ENCODE measurements at places on chromosomes 16 and 17.
A peak's percentile ranks its signal among the peaks of the same experiment; 100 is the strongest.

GRCh38 chr16:22763437-22764080, 50.4 kb upstream of the HS3ST2 start:
- no peak for DNase-seq

DNA sequence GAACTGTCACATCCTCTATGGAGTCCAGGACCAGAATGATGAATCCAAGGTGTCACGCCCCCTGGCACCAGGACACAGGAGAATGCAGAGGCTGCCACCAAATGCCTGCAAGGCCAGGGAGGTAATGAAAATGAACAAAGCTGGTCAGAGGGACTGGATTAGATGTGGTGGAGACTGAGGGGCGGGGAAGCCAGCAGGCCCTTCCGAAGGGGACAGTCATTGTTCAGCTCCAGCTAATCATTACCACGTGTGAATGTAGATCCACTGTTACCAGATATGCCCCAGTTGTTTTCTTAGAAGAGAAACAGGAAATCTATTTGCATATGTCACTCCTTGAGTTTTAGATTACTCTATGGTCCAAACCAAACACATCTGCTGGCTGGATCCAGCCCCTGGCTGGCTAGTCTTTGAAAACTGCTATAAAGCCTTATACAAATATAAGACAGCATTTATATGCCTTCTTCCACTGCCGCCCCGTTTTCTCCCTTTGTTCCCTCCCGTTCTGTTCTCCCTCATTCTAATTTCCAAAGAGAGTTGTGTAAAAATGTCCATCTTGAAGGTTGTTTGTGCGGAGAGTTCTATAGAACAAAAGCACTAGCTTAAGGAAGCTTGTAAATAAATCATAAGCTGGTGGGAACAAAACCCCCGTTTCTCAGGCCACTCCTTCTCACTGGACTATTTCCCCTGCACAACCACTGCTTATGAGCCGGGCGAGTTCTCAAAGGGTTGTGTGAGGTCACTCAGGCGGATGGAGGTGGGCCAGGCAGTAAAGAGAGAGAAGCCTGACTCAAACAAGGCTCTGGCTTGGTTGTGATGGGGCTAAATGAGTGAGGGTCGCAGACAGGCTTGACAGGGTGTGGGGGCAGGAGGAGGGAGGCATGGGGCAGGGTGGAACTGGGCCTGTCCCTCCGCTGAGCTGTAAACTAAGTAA, 14.2 kb downstream of the CRYM start:
- DNase-seq = no peak

DNA sequence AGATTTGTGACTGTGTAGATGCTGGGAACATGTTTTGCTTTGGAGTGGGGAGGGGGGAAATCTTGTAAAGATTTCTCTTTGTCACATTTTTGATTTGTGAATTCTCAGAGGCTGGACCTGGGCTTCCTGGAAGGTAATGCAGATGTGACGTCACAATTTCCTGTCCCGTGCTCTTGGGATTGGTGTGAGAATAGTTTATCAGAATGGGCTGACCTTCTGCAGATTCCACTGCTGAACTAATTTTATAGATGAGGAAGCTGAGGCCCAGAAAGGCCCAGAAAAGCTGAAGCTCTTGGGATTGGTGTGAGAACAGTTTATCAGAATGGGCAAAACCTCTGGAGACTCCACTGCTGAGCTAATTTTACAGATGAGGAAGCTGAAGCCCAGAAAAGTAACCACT, 34.0 kb downstream of the HS3ST3B1 start:
- no peak for DNase-seq

- no peak for DNase-seq
Measured at GRCh38 chr17:67427424-67427823, 50.3 kb downstream of the PITPNC1 start.

DNA sequence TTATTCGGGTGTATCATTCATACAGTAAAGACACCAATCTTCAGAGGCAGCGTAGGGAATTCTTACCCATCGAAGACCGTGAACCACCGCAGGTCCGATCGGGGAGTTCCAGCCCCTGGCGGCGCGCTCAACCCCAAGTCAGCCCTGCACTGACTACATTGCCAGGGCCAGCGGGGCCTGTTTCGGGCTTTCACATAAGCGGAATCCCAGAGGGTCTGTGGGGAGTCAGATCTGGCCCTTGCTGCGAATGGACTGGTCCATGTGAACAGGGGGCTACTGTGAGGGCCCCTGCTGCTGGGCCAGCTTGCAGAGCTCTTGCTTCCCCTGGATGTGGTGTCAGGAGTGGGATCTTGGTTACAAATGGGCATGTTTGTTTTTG, 7.6 kb downstream of the PDE6G start:
- no peak for DNase-seq

DNA sequence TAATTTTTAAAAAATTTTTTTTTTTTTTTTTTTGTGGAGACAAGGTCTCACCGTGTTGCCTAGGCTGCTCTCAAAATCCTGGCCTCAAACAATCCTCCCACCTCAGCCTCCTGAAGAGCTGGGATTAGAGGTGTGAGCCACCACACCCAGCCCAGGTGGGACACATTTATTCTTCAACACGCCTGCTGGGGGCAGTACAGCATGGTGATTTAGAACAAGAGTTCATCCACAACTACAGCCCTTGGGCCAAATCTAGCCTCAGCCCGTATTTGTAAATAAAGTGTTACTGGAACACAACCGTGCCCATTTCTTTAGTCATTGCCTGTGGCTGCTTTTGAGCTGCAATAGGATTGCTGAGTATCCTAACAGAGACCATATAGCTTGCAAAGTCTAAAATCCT, 92.8 kb downstream of the KATNIP start:
- no peak for DNase-seq

DNA sequence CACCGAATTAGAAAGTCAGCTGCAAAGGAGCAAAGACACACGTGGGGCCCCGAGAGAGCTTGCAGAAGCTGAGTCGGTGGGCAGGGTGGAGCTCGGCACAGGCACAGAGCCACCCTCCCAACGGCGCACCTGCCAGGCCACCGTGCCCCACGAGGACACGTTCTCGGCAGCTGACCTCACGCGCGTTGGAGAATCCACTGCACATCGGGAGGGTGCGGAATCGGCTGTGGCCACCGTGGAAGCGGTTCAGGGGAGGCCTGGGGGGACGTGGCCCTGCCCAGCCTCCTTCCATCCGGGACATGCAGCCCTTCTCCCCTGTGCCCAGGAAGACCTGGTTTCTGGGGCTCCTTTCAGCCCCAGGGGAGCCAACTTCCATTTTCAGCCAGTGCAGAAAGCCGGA, 20.9 kb upstream of the ZFPM1 start:
- no peak for DNase-seq

GRCh38 chr17:3213587-3213986, 6.1 kb downstream of the OR1A1 start:
- DNase-seq = no peak

GRCh38 chr16:8943966-8944759, 19.5 kb downstream of the USP7 start:
- no peak for DNase-seq

DNA sequence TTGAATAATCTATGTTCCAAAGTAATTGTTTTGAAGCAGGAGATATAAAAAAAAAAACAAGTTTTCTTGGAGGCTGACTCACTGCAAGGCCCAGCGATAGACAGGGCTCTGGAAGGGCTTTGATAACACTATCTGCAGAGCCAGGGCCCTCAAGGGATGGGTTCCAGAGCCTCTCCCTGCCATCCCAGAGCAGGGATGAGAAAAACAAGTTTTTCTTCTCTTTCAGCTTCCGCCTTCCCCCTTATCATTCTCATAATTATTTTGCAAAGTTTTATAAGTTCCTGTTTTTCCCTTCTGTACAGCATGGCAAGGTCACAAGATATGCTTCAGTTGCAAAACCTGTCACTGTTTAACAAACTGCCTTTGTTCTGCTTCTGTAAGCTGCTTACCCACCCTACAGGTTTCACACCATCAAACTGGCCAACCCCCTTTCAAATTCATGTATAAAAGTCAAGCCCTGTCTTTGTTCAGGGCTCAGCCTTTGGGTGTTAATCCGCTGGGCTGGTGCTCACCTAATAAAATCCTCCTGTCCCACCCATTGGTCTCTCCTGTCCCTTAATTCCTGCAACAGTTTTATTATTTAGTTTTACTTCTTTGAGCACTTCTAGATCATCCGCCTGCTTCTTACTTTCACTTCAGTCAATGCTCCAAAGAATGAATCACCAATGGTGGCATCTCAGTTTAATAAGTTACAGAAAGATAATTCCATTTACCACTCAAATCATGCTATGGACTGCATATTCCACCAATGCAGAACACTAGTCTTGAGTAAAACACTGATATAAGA, 5.6 kb upstream of the THUMPD1 start:
- DNase-seq = no peak

DNA sequence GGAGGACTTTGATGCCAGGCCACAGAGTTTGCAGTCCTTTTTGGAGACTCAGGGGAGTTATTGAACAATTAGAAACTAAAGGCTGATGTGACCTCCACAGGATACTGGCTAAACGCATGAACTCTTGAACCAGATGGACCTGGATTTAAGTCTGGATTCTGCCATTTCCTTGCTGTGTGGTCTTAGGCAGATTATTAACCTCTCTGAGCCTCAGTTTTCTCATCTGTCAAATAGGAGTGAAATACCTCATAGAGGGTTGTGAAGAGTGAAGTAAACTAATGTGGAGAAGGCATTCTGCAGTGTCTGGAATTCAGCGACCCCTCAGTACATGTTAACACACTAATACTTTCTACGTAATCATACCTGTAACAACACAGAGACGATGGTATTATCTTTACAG, 93.5 kb downstream of the PRKCB start:
- no peak for DNase-seq

- peak; percentile 48 for DNase-seq
Measured at GRCh38 chr17:56819431-56820145, 14.1 kb downstream of the C17orf67 start.

- DNase-seq = no peak
Measured at GRCh38 chr16:86321491-86321890, 188.8 kb upstream of the FOXF1 start.

DNA sequence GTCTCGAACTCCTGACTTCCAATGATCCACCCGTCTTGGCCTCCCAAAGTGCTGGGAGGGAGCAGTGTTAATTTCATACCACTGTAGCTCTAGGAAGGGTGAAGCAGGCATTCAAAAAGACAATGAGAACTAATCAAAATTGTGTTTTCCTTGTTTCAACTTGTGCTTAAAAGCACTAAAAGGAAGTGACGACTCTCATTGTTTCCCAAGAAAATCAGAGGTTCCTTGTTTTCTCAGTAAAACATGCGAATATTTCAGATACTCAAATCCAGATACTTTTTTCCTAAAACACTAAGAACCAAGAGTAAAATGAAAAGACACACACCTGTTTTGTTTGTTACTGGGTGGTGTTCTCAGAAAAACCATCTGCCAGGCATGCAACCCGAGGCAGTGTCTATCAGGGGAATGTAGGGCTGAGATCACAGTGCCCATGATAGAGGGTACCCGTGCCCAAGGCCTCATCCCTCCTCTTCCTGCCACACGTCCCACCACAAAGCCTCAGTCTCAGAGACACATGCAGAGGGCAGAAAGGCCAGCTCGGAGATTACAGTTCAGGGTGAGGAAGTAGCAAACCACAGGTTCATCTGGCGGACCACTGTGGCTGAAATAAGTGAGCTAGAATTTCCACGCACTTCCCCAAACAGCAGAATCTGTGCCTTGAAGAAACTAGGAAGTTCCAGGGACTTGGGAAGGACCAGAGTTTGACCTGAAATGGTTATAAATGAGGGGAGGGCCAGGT, 33.7 kb downstream of the GINS3 start:
- no peak for DNase-seq

GRCh38 chr16:14125708-14126107, 54.6 kb downstream of the MRTFB start:
- DNase-seq = no peak

GRCh38 chr16:2121853-2122252, 13.8 kb downstream of the PKD1 start:
- no peak for DNase-seq

GRCh38 chr17:64628641-64629040, 33.5 kb downstream of the SMURF2 start:
- DNase-seq = no peak

DNA sequence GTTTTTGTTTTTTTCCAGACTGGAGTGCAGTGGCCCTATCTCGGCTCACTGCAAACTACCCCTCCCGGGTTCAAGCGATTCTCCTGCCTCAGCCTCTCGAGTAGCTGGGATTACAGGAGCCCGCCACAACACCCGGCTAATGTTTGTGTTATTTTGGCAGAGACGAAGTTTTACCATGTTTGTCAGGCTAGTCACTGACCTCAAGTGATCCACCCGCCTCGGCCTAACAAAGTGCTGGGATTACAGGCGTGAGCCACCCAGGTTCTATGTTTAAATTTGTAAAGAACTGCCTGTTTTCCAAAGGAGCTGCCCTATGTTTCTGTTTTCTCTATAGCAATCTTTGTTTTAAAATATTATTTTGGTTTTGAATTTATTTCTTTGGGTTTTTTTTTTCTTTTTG, 13.8 kb upstream of the C16orf87 start:
- no peak for DNase-seq

DNA sequence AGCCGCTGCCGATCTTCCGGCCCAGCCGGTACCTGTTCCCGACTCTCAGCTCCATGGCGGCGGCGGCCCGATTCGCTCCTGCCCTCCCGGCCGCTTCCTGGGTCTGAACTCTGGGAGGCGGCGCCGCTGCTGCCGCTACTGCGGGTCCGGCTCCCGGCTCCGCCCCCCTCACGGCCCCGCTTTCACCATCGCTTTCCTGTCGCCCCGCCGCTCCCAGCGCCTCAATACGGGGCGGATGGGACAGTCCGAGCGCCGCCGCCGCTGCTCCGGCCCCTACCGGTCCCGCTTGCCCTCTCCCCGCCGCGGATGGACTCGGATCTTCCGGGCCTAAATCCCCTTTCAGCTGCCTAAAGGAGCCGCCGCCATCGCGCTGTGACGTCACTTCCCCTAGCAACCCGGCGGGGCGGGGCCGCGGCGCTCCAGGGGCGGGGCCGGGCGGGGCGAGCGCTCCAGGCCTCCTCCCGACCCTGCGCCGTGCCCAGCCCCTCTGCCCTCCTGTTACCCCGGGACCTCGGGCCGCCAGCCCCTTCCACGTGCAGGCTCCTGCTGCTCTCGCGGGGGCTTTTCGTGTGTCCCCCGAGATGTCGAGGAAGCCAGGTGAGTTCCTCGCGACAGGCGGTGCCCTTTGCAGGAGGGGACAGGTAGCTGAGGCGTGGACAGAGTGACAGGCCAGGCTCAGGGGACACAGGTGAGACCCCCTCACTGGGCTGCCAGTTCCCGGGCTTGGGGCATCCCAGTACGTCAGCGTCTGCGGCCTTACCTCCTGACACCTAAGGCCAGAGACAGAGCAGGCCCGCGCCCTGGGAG, at the start of gene CSNK1D:
Gene CSNK1D (minus strand): TSS at position 374 of the 807 bp plus-strand sequence. CDS start 319 bp downstream, at position 55.
- DNase-seq = peak; percentile 89

GRCh38 chr17:10025976-10026901, 121.2 kb upstream of the RCVRN start:
- no peak for DNase-seq

DNA sequence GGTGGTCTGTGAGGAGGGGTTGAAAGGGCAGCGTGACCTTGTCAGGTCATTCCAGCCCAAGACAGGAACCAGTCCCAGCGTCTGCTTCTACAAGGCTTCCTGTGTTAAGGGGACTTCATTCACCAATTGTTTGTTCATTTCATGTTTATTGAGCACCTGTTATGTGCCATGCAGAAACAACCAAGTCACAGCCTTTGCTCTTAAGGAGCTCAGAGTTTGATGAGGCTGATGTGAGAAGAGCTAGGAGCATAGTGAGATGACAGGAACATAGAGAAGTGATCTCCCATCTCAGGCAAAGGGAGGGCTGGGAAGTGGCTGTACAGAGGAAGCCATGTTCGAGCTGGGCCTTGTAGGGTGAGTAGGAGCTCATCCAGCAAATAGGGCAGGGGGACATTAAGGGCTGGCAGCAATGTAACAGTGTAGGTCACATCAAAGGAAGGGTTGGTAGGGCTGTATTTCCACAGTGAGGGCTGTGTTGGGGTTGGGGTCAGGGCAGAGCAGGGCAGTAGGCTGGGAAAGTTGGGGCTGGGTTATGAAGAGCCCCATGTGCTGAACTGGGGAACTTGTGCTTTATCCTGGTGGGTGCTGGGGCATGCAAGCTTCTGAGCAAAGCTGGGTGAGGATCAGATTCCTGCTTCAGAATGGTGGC, 79.8 kb downstream of the ARHGAP23 start:
- DNase-seq = no peak
